ENCODE measurements at places on chromosomes 4 and X.

DNA sequence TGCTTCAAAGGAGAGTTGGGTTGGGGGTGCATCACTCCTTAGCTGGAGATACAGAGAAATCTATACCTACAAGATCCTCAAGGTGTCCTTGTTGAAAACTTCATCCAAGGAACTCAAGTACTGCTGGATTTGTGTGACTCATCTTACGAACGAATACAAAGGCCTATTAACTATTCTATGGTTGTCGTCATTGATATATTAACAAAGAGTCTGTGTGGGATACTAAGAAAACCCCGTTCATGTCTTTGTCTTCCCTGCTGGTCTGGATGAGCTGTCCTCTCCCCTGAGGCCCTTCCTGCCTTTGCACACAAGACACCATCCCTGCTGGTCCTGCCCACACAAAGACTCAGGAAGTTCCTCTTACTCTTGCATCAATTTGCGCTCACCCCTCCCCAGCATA is 54.9 kb upstream of the IRF2 start:
- no peak for DNase-seq

GRCh38 chr4:138981930-138982390 is 33.6 kb upstream of the NOCT start:
- no peak for DNase-seq

- DNase-seq: no peak
Measured at GRCh38 chr4:56424697-56425514, 10.5 kb downstream of the PPAT start.

GRCh38 chr4:71132486-71132885 is 139.0 kb downstream of the DCK start:
- DNase-seq: no peak

- no peak for DNase-seq
Measured at GRCh38 chr4:107977966-107978705, 11.6 kb upstream of the HADH start.

DNA sequence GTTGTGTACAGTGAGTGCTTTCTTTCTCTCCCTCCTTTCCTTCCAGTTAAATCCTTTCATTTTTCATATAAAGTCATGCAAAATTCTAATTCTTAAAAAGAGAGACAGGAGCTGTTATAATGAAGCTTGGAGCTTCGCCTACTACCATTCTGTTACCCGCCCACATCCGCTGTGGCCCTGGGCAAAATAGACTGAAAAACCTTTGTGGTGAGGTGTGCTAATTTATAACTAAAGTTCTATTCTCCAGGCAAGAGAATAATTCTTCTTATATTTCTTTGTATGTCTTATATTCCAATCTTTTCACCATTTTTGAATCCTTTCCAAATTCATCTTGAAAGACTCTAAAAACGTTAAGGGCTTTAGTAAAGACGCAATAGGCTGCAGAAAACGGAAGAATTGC is 7.0 kb downstream of the QRFPR start:
- no peak for DNase-seq

GRCh38 chr4:20091781-20092180 is 159.9 kb upstream of the SLIT2 start:
- DNase-seq: no peak

DNA sequence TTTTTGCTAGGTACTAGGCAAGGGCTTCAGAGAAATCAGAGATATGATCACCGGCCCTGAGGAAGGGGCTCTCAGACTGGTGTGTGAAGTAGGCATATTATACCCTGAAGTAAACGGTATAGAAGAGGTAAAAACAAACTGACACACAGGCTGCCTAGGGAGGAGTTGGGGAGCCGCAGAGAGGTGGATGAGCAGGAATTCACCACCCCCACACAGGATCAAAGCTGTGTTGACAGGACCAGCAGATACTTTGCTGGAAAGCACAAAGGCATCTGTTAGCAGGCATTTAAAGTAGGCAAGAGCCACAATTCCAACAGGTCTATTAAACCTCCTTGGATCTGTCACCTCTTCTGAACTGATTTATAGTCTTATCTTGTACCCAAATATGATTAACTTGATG is 71.8 kb upstream of the GPR34 start:
- DNase-seq: no peak

DNA sequence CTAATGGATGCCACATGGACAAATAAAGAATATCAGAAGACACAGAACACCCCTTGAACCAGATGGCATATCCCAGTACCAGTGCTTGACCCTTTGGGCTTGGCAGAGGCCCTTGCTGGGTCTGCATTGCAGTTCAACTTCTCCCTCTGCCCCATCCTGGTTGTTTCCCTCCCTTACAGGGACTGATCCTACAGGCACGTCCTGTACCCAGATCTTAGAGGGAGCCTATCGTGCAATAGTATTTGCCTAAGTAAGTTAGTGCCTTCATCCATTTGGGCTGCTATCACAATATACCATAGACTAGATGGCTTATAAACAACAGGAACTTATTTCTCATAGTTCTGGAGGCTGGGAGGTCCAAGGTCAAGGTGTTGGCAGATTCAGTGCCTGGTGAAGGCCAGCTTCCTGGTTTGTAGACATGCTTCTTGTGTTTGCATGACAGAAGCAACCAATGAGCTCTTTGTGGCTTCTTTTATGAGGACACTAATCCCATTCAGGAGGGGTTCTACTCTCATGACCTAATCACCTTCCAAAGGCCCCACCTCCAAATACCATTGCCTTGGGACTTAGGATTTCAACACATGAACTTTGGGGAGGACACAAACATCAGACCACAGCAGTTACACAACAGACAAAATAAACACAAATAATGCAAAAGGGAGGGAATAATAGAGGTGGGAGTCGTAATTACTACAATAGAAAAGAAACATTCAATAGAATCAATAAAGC is 146.5 kb upstream of the MSX1 start:
- no peak for DNase-seq

DNA sequence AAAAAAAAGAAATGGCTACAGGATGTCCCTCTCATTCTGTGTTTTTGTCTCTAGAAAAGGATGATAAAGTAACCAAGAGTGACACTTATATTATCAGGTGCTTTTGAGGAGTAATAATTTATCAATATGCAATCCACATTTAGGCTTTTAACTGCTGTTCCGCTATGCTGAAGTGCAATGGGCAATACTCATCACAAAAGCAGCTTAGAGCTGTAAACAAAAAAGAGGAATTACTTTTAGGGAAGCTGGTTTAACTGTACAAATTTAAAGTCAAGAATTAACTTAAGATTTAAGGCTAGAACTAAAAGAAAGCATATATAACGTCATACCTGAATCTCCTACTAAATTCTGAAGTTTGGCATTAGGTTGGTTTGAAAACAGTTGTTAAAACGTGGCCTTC is 93.5 kb upstream of the DDX3X start:
- no peak for DNase-seq

- DNase-seq: no peak
Measured at GRCh38 chr4:3857269-3857926, 91.2 kb downstream of the ADRA2C start.

DNA sequence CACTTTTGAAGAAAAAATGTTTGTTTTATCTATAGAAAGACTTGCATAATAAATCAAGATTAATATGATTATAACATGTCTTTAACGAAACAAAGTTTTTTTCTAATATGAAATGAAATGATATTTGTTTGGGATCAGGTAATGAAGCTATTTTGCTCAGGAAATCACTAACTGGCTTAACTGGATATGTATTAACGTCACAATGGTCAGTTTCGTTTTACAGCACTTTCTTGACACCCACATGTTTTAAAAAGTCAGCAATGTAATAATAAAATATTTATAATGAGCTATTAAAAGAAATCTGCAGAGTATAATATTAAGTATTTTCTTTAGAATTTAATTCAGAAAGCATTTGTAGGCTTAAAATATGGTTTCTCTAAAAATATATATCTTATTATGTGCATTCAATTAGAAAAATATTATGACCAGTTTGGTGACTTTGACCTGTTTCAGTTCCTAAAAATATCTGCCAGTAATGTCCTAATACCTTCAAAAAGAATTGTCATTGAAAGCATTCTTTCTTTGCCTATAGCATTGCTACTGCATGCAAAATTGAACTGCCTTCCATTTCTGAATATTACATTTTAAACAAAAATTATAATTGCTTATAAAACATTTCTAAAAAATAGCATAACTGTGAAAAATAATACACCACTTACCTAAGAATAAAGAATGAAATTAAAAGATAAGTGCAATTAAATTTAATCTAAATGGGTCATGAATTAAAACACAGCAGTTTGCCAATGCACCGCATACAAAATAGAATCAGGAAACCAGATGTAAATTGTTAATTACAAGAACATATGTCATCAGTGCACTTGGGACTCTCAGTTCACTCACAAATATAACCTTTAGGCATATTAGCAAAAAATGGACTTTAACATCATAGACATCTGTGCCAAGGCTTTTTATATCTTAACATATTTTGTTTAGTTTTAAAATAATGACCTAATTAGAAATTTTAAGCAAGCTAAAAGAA is 31.6 kb downstream of the TIGD2 start:
- DNase-seq: no peak

DNA sequence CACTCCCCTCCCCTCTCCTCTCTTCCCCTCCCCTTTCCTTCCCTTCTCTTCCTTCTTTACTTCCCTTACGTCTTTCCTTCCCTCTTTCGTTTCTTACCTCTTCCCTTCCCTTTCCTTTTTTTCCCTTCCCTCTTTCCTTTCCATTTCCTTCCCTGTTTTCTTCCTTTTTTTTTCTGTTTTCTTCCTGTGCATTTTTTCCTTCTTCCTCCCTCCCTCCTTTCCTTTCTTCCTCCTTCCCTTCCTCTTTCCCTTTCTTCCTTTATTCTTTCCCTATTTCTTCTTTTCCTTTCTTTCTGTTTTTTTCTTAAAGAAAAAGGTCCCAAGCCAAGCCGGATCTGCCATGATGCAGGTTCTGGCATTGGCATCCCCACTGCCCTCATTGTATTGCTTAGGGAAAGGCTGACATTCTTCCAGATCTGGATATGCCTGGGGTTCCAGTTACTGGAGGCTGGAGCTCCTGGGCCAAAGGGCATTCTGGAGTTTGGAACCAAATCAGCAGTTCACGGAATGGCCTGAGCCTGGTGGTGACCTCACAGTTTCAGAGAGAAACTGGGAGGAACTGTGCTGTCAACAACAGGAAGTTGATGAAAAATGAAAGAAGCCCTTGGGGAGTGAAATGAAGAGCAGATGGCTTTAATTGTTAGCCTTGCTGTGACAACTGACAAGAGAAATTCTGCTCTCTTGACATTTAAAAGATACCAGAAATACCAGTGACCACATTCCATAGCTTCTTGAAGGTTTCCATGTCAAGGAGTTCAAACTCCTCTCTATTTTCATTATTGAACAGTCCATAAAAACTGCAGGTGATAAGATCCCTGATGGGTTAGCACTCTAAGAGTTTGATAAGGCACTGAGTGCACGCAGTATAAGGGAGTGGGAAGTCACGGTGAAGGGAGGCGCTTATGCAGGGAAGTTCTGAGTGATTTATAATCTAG is 622.1 kb downstream of the SPRY1 start:
- DNase-seq: no peak

Measured in stimulated activated CD4-positive, alpha-beta T cell treated with anti-CD3 and anti-CD28 coated beads, Interleukin-2, amount 100 ng/mL, for 4 hours (primary cell).